ENCODE measurements at places on chromosomes 4 and X. TPM values are rescaled to one million over a fixed set of nuclear protein-coding genes. Genes with fewer than 3 reads are reported as not detected.

GRCh38 chr4:16437836-16438235, 211.6 kb upstream of the TAPT1 start:
- DNase-seq = peak; percentile 82

GRCh38 chrX:10922835-10923234, 188.3 kb upstream of the HCCS start:
- no peak for DNase-seq

GRCh38 chr4:26218677-26219605, 101.9 kb upstream of the RBPJ start:
- DNase-seq = no peak

- DNase-seq = peak; percentile 16
These were observed 31.9 kb downstream of the SETD7 start for GRCh38 chr4:139524062-139524631.

GRCh38 chrX:153582896-153583295, 16.0 kb downstream of the CCNQ start:
- peak; percentile 7 for DNase-seq

DNA sequence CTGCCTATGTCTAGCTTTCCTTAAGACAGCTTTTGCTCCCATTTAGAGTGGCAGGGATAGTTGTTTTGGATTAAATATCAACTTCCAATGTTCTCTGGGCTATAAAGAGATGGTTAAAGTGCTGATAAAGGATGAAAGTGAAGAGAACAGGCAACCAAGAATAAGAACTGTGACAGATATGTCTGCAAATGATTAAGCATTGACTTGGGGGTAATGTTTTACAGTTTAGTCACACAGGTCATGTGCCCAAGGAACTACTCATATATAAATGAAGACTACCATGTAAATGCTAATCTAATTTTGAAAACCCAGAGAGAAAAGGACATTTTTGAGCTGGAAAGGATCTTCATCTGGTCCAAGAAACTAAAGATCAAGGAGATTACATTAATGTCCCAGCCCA, 42.1 kb downstream of the RBMX2 start:
- DNase-seq = no peak

DNA sequence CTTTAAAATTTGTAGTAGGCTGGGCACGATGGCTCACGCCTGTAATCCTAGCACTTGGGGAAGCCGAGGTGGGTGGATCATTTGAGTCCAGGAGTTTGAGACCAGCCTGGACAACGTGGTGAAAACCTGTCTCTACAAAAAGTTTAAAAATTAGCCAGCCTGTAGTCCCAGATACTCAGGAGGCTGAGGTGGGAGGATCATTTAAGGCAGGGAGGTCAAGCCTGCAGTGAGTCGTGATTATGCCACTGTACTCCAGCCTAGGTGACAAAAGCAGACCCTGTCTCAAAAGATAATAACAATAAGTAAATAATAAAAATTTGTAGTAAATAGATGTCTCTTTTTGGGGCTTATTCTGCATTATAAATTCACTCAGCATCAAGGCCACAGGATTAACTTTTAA, 118.5 kb downstream of the IRF2 start:
- DNase-seq = no peak

GRCh38 chr4:92099861-92100260, 203.9 kb upstream of the GRID2 start:
- DNase-seq = no peak

DNA sequence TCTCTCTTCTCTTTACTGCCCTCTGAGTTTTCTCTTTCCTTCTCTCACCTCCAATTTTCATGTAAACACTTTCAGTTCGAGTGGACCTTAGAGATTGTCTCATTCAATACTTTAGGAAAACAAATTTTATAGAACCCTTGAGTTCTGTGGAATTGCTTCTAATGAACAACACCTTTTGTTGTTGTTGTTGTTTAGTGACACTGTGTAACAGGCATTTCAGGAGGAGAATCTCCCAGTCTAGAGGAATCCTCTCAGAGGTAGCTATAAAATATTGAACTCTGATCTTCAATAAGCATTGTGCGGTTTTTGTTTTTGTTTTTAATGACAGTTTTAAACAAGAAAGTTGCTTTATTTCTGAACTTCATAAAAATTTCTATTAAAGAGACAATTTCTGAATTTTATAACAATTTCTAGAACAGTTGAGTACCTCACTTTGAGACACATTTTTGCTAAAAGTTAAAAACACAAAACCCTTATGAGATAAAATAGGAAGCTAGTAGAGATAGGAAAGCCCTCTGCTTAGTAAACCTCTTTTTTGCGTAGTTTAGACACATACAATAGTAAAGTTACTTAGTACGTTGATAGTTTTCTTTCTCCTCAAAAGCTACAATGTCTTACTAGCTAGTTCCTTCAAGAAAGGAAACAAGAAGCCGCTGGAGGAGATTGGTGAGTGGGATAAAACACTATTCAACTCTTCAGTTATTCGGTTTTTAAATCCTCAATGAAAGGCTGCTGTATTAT, 38.8 kb downstream of the CLCN3 start:
- DNase-seq = no peak

DNA sequence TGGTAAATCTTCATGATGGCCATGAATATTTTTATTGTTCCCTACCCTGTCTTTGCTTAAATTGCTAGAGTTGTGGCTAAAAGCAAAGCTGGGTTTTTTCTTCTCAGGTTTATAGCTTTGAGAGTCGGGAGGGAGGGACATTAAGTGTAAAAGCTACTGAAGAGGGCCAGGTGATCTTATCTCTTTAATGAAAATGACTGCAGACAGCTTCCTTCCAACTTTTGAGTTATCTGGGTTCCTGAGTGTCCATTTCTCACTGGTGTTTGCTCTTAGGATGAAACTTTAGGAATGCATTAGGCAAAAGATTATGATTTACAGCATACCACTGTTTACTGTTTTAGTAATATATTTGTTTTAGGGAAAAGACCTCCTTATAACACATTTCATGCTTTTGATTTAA, 187.7 kb downstream of the SHROOM3 start:
- DNase-seq = no peak

- DNase-seq = no peak
These were observed 21.7 kb downstream of the LAMTOR3 start for GRCh38 chr4:99872570-99872969.

GRCh38 chr4:96293806-96294205, 453.9 kb downstream of the PDHA2 start:
- no peak for DNase-seq

DNA sequence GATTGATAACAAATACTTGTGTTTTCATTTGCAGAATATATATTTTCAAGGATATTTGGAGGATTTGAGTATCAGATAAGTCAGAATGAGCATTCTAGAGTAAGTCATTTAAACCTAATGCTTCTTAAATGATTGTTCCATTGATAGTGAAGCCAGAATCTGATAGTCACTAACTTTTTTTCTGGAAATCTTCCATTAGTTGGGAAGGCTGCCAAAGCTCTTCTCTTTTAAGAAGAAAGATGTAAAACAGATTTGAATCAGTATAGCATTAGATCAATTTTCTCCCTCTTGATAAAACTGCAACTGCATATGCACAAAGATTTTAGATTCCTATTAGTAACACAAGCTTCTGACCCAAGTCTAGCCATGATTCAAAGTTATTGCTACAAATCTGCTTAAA, 256.7 kb downstream of the SPOCK3 start:
- DNase-seq = no peak

GRCh38 chr4:100938698-100939097, 408.6 kb downstream of the PPP3CA start:
- no peak for DNase-seq

GRCh38 chrX:1419545-1420355, 27.8 kb upstream of the SLC25A6 start:
- no peak for DNase-seq

- no peak for DNase-seq
These were observed 558.4 kb upstream of the IGFBP7 start for GRCh38 chr4:57668621-57669020.

DNA sequence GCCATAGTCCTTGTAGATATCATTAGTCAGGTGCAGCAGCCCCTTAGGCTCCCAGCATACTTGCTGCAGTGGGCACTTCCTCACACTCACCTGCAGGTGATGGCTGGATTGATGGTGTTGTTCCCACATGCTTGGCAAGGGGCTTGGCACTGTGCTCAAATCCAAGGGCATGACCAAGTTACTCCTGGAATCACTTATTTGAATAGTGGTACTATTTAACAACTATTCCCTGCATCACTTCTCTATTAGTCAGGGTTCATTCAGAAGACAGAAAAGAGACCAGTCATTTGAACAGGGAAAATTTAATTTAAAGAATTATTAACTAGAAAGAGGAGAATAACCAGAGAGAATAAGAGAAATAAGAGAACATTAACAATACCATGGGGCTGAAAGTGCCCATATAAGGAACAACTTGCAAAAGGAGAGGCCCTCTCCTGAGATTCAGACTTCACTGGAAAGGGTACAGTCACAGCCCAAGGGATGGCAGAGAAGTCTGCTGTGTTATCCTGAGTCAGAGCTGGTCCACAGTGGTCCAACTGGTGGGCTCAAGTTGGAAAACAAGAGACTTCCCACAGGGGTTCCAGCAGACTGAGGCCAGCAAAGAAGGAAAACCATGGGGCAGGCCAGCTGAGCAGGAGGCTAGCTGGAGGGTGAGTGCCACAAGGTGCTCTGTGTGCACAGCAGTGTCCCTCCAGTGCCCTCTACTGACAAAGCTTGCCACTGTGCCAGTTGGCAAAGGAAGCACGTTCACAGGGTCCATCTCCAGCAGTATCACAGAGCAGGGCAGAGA, 9.8 kb downstream of the SPP1 start:
- DNase-seq = peak; percentile 29

- DNase-seq = no peak
These were observed 42.0 kb downstream of the FAM149A start for GRCh38 chr4:186146458-186146857.

GRCh38 chr4:2714061-2714770, 41.9 kb downstream of the TNIP2 start:
- peak; percentile 17 for DNase-seq

- DNase-seq = no peak
These were observed 23.5 kb downstream of the CHM start for GRCh38 chrX:86023811-86024210.

GRCh38 chr4:73978886-73979285, 2.9 kb downstream of the PF4 start:
- peak; percentile 92 for DNase-seq

GRCh38 chr4:93828332-93828994, at the start of gene ATOH1:
Gene ATOH1, plus strand, starts transcription at chr4:93828753. Its CDS starts 174 bp downstream, at chr4:93828927.
- no peak for DNase-seq

DNA sequence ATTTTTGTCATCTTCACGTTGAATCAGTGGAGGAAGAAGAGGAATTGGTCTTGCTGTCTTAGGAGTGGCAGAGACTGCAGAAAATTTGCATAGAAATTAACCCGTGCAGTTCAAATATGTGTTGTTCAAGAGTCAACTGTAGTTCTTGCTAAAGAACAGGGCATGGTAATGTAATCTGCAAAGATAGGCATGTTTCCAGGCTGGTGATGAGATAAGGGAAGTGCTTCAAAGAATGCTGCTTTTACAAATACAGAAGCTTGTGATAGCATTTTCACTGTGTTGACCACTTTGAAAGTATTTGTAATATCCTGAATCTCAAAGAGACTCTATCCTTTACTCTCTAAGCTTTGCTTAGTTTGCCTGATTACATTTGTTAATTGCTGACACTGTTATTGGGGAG, 60.1 kb downstream of the PRRG1 start:
- no peak for DNase-seq

- peak; percentile 85 for DNase-seq
These were observed 103.6 kb downstream of the SORBS2 start for GRCh38 chr4:185708348-185708747.

GRCh38 chr4:76301068-76301774, 5.3 kb upstream of the STBD1 start:
- DNase-seq = peak; percentile 90

DNA sequence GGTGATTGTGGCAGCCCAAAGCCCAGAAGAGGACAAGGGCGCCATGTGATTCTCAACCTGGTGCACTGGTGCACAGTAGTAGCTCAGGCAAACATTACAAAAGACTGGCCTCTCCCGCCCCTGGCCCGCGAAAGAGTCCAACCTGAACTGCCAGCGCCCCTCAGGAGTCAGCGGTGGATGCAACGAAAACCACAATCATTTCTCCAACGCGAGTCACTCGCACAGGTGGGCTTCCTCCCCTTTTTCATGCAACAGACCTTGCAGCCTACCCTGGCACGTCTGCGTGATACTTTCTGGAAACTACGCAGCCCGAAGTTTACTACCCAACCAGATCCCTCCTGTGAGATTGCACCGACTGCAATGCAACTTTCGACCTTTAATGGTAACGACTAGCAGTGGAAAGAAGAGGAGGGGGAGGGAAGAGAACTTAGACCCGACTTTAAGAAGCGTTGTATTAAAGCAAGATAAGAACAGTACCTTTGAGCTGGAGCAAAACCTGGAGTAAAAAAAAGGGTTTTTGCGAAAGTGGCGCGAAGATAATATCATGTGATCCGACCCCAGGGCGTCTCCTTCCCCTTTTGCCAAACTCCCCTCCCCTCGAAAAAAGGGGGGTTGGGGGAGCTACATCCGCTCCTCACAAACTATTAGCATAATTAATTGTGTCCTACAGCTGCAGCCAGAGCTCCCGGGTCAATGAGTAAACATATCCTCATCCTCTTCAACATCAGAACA, 63.3 kb upstream of the CCDC160 start:
- no peak for DNase-seq

GRCh38 chr4:144621681-144622080, 24.3 kb upstream of the HHIP start:
- DNase-seq = no peak

- DNase-seq = peak; percentile 59
These were observed 7.4 kb downstream of the HNRNPH2 start for GRCh38 chrX:101415180-101416145.

GRCh38 chr4:165631912-165632311, 241.1 kb upstream of the TLL1 start:
- DNase-seq = no peak

The POF1B gene
- not detected for total RNA-seq

The PCDH19 gene
- total RNA-seq = 14.9 TPM

The STATH gene
- total RNA-seq = not detected

The CHRNA9 gene
- 2.8 TPM for total RNA-seq

The RNF128 gene
- total RNA-seq = 17.5 TPM

The COX7B2 gene
- total RNA-seq = not detected

The LNX1 gene
- 4.4 TPM for total RNA-seq

The RTL5 gene
- total RNA-seq = 13.2 TPM

The CDS1 gene
- 3.8 TPM for total RNA-seq

The CCSER1 gene
- total RNA-seq = 2.2 TPM

The WDR17 gene
- total RNA-seq = 2.0 TPM

The EVC gene
- total RNA-seq = 24.0 TPM

The RTL3 gene
- 1.7 TPM for total RNA-seq

The KIT gene
- total RNA-seq = 5.3 TPM

The ERAS gene
- not detected for total RNA-seq

All from astrocyte (in vitro differentiated cells and primary cell).